Non-pigmented ciliary epithelial cell (primary cell): ENCODE measurements at places on chromosomes 3 and 15.
A peak's percentile ranks its signal among the peaks of the same experiment; 100 is the strongest.

GRCh38 chr3:55426486-55426885 is 60.6 kb downstream of the WNT5A start:
- DNase-seq = no peak

DNA sequence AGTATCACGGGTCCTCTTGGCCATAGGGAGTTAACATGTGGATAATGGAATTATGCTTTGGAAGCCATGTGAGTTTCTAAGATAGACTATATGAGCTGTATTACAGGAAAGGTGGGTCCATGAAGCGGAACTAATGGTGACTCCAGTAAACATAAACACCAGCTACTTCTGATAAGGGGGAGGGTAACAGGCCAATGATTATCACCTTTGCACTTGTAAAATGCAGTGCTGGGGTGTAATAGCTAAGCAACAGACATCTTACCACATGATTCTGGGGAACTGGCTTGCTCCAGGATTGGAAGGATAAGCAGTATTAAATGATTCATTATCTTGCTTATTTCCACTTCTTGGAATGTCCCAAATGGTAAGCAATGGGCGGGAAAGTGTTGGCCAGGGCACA is 61.4 kb upstream of the CD47 start:
- no peak for DNase-seq

GRCh38 chr3:169147238-169148008 is 516.1 kb downstream of the MECOM start:
- DNase-seq = peak; percentile 26

DNA sequence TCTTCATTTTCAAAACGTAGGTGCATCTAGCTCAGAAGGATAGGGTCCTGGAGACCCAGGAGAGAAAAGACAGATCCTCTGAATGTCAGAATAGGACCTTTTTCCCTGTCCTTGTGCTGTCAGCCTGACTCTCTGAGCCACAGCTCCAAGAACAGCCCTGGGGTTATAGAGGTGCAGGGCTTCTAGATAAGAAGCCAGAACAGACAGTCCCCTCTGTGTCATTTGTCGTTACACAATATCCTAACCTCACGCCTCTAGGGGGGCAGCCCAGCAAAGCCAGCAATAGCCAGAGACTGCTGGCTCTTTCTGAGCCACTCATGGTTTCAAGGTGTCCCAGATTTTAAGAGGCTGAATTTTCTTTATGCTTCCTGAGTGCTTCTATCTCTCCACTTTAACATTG is 153.2 kb upstream of the THBS1 start:
- DNase-seq = no peak

DNA sequence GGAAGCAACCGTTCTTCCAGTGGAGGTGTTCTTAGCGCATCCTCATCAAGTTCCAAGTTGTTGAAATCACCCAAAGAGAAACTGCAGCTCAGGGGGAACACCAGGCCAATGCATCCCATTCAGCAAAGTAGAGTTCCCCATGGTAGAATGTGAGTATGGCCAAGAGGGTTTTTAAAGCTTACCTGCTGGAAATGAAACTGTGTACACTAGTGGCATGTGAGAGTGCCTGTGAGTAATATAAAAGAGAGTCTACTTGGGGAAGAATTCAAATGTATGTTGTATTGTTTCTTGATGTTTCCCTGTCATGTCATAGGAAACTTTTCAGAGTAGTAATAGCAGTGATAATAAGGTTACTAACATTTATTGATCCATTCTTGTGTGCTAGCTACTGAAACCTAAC is 43.3 kb downstream of the PSMD6 start:
- DNase-seq = no peak

DNA sequence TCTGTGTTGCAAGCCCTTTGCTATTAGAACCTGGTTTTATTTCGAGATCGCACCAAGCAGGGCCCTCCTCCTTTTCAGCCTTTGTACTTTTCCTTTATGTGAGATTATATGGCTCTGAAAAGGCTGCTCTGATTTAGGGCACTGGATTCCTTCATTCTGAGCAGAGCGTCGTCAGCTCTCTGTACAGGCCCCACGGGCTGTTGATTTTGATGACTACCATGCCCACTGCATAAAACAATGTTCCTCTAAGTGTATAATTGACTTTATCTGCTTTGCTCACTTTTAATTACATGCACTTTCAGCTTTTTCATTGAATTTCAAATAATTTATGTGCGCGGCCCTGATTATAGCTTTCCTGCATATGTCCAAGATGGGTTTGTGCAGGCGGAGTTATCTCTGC is 4.4 kb upstream of the PSMD6 start:
- DNase-seq = no peak

DNA sequence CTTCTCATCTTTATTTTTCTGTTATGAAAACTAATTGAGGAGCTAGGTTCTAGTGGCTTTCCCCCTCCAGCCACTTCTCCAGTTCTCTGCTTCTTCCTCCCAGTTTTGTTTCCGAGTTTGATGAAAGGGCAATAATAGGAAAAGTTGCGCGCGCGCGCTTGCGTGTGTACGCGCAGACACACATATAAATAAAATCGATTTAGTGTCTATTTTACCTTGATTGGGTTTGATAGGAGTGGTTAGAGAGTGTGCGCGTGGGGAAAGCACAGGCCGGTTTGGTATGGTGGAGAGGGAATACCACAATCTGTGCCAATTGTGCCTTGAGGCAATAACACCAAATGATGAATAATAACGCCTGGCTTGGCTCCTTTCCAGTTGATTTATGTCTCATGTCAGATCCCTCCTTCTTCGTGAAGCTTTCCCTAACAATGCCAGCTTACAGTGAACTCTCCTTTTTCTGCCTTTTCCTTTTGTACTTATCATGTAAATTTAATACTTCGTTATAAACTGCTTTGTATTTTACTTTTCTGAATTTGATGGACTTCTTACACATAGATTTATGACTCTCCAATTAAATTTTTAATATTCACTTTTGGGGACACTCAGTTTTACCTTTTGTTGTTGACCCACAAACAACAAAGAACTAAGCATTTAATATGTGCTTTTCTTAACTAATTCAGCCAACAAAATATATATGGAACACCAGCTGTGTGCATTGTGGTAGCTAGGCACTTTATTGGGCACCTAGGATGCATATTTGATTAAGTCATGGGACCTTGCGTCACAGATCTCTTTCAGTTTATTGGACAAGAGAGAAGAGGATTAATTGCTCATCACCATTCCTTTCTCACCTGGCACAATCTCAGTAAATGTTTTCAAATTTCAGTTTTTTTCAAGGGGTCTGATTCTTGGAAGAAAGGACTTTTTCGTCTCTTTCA is 1.7 kb downstream of the TIPARP start:
- DNase-seq = peak; percentile 65

GRCh38 chr3:98325055-98325454 is 28.6 kb upstream of the OR5K4 start:
- DNase-seq = no peak

DNA sequence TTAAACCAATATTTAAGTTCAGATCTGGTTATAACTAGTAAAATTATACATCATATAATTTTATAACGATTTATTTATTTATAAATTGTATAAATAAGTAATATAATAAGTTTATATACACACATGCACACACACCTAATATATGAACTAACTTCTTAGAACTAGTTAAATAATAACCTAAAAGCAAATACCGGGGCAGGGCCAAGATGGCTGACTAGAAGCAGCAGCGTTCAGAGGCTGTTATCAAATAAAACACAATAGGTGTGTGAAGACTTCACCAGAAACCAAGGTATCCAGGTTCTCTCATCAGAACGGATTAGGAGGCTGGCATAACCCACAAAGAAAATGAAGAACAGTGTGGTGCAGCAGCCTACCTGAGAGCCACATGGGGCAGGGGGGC is 653.6 kb upstream of the CBLB start:
- DNase-seq = no peak

- no peak for DNase-seq
Observed at GRCh38 chr15:51160484-51160883, 65.8 kb upstream of the TNFAIP8L3 start.

GRCh38 chr15:78242128-78242527 is 7.8 kb upstream of the ACSBG1 start:
- DNase-seq = no peak

GRCh38 chr3:108489776-108490175 is 20.6 kb downstream of the MYH15 start:
- no peak for DNase-seq

DNA sequence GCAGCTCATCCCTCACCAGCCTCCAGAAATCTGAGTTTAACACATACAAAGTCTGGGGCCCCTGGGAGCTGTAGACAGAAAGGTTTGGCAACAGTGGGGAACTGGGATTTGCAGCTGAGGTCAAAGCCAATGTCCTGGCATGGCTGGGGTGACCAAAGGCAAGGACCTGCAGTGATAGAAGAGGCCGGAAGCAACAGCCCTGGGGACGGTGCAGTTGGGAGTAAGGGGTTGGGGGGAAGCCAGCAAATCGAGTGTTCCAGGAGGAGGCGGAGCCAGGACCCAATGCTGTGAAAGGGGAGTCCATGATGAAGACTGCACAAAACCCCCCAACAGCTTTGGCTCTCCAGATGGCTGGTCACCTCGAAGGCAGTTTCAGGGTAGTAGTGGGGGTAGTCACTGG is 74.1 kb upstream of the SPATA12 start:
- DNase-seq = no peak

- DNase-seq = no peak
Observed at GRCh38 chr15:90838139-90838538, 30.2 kb upstream of the FURIN start.

- no peak for DNase-seq
Observed at GRCh38 chr3:180467177-180467576, 134.8 kb upstream of the TTC14 start.

DNA sequence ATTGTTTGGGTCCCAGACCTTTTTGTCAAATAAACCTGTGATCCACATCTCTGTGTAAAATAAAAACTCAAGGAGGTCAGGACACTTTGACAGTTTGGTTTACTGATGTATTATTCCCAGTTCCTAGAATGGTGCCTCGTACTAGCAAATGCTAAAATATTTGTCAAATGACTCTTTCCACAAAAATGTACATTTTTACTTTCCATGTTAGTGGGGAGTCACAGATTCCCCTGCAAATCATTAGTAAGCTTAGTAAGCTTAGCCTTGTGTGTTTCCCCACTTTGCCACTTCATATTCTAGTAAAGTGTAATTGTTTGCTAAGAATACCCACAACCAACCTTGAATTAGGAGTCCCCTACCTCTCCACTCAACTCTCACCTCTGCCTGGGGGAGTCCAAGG is 2.4 kb upstream of the MAGI1 start:
- no peak for DNase-seq

DNA sequence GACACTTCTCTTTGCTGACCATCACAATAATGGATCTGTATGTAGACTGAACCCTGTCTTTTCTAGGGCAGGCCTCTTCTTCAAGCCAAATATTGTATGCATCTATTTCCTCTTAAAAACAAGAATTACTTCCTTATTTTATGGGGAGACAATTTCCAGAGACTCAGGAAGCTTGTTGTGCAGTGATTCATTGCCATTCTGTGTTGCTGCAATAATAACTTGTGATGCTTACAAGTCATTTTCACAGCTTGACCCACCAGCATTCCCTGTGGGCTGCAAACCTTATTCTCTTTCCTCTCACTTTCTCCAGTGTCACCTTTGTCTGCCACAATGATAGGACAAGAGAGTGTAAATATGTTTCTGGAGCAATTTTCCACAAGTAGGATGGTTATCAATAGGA is 276.7 kb upstream of the SGO1 start:
- no peak for DNase-seq

- no peak for DNase-seq
Observed at GRCh38 chr15:25717457-25718168, 145.5 kb downstream of the ATP10A start.

GRCh38 chr3:183275418-183275817 is 22.4 kb downstream of the B3GNT5 start:
- no peak for DNase-seq

- DNase-seq = no peak
Observed at GRCh38 chr3:133894353-133895207, 1.1 kb downstream of the RAB6B start.

DNA sequence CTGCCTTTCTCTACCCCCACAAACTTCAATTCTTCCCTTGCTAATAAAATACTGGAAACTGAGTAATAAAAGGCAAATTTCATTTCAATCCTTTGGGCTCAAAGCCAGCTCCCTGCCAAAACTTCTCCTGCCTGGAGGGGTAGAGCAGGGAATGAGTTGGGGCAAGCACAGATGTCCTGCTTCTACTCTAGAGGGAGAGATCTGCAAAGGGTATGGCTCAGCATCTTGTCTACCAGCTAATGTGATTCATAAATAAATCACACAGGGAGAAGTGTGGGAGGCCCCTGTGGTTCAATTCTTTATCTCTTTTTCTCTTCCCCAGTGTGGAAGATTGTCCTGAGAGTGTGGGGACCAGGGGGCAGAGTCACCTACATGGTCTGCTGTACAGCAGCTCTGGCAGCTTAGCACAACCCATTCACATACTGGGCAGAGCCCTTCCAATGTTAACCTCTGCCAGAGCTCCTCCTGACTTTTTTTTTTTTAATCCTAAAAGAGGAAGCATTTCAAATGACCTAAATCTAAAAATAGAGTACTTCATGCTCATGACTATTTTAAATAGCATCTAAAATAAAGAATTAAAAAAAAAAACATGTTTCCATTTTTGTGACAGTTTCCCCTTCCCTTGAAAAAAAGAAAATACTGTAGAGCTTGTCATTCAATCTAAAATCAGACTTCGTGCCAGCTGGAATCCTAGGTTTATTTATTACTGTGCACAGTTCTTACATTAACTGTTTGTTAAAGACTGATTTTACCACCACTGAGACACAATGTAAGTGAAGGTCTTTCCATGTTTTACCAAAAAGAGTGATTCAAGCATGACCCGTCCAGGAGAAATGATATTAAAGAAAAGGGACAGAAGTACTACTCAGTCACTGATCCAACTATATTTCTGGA is 1083.7 kb upstream of the CFAP20DC start:
- no peak for DNase-seq

DNA sequence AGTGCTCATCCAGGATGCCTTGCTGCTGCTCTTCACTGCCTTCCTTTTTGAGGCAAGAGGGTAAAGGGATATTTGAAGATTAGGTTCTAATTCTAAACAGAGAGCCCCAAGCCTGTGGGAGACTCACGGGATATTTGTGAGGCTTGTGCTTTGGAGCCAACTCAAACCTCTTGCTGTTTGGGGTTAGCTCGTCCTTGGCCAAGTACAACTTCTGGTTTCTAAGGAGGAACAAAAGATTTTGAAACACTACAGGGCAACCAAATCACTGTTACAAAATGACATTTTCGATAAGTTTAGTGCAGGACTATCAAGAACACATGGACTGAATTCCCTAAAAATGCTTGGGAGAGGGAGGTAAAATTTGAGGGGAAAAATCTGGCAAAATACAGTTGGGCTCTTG is 190.2 kb downstream of the RORA start:
- DNase-seq = no peak

DNA sequence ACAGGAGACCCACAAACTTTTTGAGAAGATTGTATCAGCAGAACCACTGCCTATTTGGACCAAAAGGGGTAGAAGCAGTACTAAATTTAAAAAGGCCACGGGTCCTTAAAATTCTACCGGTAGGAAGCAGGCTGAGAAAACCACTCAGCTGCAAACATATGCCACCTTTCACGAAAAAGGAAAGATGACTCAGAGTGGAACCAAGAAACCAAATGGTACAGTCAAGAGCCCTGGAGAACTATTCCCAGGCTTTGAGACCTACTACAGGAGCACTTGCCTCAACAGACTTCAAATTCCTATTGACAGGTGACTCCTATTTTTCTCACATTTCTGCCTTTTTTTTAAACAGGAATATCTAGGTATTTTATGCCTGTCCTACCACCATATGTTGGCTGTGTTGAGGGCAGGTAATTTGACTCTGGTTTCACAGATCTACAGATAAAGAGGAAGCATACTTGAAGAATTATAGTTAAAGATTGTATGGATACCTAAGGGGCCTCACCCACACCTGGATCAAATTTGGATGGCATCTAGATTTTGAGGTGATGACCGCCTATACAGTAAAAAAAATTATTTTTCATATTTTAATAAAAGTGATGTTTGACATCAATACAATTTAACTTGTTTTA is 10.1 kb downstream of the GOLIM4 start:
- DNase-seq = no peak
